ENCODE measurements at places on chromosomes 5 and 9.

- peak; percentile 30 for DNase-seq
These were observed 80.1 kb downstream of the F2RL2 start for GRCh38 chr5:76542887-76543690.

DNA sequence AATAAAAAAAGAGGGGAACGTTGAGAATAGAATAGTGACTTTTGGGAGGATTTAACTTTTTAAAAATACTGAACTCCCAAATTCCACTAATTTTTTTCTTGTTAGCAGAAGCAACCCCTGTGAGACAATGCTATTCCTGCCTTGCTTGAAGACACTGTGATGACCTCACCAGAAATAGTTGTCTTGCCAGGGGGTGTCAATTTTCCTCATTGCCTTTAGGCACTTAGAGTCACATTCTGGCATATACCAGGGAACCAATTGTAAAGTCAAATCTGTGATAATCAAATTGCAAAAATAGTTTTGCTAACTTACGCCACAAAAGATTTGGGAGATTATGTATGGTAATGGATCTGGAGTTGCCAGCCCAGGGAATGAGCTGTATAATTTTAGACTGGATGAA is 42.8 kb upstream of the RPS23 start:
- DNase-seq = no peak

DNA sequence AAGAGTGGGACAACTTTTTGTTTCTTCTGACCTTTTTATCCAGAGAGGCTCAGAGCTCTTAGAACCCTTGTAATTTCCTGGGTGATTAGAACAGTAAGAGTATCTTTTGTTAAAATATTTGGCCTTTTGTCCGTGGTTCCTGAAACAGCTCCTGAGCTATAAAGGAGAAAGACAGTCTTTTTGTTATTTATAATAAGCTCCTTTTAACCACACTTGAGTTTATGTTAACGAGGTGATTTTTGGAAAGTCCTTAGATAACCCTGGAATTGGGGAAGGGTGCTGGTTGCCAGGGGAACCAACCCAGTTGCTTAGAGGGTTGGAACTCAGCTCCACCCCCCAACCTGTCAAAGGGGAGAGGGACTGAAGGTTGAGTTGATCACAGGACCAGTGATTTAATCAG is 4.8 kb downstream of the ZNF483 start:
- DNase-seq = no peak

DNA sequence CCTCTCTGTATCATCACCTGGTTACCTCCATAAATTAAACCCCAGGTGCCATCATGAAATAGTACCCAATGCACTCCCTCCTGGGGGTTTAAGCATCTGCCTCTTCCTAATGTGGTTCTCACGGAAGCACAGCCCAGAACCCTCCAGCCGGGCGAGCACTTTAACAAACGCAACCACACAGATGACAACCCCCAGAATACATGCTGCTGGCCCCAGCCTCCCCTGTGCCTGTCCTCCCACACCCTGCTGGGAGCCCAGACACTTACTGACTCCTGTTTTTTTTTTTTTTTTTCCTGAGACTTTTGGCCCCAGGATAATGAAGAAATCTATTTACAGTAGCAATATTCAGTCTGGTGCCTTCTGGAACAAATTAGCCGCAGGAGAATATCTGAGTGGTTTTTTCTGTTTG is 50.0 kb upstream of the COL5A1 start:
- DNase-seq = no peak

DNA sequence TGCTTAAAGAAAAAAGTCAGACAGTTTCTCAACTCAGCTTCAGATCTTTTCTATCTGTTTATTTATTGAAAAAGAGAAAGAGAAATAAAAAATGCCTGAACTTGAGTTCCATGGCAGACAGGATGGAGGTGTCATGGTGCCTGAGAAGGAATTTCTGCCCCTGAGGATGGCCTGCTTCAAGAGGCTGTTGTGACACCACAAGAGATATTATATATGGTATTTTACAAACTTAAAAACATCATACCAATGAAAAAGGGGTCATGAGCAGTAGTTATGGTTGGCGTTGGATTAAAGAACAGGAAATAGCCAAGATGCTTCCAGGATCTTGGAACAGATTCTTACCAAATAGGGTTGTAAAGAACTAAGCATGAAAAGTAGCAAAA is 344.6 kb downstream of the GLIS3 start:
- no peak for DNase-seq

GRCh38 chr9:134324359-134325095 is 1.7 kb upstream of the RXRA start:
- no peak for DNase-seq
